ENCODE measurements at places on chromosomes 12 and 14. TPM values are rescaled to one million over a fixed set of nuclear protein-coding genes. Genes with fewer than 3 reads are reported as not detected.

DNA sequence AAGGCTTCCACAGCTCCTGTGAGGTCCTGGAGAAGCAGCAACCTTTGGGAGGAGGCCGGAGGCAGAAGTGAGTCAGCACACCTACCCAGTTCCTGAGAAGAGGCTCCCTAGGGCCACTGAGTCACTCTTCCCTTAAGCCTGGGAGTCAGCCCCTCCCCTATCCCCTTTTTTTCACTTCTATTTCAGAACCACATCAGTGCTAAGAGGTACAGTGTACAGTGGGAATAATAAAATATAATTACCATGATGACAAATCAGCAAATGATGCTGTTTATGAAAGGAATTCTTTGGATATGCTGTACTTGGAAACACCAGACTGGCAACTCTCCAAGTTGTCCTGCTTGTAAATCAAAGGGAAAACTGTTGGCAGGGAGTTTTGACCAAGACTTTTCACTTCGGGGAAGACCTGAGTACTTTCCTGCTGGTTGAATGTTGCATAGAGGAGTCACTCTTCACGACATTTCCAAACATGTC is 7.8 kb upstream of the TBPL2 start:
- DNase-seq, result no peak

DNA sequence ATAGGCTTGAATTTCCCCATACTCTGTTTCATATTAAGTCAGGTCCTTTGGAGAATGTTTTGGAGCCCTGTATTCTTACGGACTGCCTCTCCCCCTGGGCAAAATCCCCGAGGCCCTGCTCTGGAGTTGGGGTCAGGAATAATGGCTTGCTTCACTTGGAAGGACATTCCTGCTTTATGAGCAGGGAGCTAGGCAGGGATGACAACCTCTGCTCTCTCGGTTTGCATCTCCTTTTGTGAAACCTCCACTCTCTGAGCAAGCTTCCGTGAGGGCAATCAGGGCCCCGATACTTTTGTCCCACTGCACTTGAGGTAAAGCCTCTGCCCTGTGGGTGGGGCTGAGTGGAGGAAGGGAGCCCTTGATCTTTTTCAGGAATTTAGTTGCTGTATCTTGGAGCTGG is 19.3 kb downstream of the OS9 start:
- DNase-seq, result no peak

LTBR gene
- 2.0 TPM for total RNA-seq

DNA sequence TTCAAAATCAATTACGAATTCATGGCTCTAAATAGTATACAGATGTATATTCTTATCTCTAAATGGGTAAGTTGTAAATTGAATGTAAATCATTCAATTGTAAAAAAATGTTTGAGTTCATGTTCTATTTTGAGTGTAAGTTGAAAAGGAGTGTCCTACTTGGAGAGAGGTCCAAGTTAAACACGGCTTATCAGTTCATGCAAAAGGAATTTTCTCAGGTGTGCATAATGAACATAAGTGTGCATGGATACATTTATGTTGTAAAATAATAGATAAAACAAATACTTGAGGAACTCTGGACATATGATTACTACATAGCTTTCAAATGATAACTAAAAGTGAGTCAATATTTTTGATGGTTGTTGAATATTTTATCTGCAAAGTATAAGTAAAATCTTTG is 79.5 kb downstream of the PPFIA2 start:
- DNase-seq, result no peak

GRCh38 chr12:45336762-45337596 is 121.1 kb downstream of the ANO6 start:
- no peak for DNase-seq

TBX3 gene
- total RNA-seq, result not detected

DNA sequence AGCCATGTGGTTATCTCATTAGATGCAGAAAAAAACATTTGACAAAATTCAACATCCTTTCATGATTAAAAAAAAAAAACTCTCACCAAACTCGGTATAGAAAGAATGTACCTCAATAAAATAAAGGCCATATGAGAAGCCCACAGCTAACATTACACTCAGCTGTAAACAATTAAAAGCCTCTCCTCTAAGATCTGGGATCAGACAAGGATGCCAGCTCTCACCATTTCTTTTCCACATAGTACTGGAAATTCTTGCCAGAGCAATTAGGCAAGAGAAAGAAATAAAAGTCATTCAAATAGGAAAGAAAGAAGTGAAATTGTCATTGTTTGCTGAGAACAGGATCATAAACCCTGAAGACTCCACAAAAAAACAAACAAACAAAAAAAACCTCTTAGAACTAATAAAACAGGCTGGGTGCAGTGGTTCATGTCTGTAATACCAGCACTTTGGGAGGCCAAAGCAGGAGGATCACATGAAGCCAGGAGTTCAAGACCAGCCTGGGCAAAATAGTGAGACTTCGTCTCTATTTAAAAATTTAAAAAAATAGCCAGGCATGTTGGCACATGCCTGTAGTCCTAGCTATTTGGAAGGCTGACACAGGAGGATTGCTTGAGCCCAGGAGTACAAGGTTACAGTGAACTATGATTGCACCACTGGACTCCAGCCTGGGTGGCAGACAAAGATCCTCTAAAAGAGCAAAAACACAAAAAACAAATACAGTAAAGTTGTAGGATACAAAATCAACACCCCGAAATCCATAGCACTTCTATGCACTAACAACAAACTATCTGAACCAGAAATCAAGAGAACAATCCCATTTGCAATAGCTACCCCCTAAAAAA is 114.4 kb downstream of the FOXA1 start:
- DNase-seq, result no peak

GRCh38 chr12:76947304-76947703 is 68.5 kb upstream of the CSRP2 start:
- no peak for DNase-seq

DNA sequence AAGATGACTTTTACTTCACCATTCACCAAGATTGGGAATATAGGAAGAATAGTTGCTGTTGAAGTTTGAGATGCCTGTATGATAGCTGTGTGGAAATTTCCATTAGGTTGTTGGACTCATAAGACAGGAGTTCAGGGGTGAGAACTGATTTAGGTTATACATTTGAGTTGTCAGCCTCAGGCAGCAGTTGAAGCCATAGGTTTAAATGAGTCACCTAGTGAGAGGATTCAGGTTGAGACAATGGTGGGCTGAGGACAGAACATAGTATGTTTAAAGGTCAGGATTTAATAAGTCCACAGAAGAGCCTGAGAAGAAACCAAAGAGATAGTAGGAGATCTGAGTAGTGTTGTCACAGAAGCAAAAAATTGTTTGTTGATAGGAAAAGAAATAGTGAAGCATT is 63.6 kb upstream of the MON2 start:
- DNase-seq, result no peak

DNA sequence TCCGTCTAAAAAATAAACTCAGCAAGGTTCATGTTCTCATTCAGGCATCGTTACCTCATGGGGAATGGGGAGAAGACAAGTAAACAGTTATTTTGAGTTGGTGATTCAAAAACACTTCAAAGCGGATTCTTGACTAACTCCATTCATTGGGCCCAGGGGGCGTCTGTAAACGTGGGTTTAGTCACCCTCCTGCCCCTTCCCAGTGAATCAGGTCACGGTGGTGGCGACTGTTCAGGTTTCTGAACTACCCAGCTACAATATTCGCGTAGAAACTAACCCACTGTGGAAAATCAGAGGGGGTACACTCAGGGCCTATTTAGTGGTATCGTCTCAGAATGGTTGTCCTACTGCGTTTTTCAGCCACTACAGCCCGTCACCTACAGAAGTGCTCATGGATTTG is 15.2 kb downstream of the OR6S1 start:
- no peak for DNase-seq

IRAK3 gene
- 1.0 TPM for total RNA-seq

DNA sequence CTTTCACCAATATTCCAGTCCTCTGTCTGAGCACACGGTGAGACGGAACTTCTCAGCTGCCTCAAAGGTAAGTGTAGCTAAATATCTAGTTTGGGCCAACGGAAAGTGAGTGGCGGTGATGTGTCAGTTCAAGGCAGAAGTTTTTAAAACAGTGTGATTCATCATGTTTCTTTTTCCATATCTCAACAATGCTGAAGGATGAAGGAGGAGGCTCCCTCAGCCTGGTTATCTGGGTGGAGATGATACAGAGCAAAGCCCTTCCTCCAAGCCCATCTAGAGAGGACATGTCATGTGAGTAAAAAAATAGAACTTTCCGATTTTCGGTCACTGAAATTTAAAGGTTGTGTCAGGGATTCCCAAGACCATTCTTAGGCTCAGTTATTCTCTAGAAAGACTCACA is 13.1 kb upstream of the ANP32D start:
- DNase-seq, result no peak

ADAM21 gene
- total RNA-seq, result 0.39 TPM

DNA sequence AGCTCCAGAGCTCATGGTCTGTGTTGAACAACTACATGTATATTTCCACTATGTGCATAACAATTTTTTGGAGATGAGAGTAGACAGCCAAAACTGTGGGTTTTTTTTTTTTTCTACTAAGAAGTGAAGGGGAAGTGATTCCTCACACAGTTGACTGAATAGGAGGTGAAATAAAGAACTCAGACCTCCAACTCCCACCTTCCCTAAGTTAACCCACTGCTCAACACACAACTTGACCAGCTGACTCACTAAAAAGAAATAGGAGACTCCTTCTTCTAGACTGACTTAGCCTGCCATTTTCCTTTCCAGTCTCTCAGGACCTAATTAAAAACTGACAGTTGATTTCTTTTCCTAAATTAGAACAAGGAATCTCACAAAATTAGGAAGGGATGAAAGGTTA is 1.7 kb downstream of the M6PR start:
- DNase-seq, result no peak

GPR68 gene
- 12.7 TPM for total RNA-seq

- no peak for DNase-seq
Measured at GRCh38 chr14:50603565-50603964, 43.6 kb downstream of the ATL1 start.

All from activated naive CD4-positive, alpha-beta T cell treated with anti-CD3 and anti-CD28 coated beads, Interleukin-2, amount 50 U/mL, for 72 hours (primary cell).